ENCODE measurements at places on chromosomes 16 and 17. TPM values are rescaled to one million over a fixed set of nuclear protein-coding genes. Genes with fewer than 3 reads are reported as not detected.

DNA sequence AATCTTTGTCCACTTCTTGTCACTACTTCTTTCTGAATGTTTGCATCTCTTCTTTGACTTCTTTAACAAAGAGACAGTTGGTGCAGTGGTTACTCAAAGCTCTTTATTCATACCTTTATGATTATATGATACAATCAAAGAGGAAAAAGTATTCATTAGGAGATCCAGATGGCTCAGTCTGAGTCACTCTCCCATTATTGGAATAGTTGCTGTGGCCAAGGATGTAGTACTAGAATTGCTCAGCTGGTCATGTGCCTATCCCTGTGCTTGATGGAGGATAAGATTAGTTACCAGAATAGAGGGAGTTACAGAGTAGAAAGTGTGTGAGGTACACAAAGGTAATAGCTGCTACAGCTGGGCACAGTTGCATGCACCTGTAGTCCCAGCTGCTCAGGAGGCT lies 18.3 kb downstream of the BCAS3 start:
- H3K4me1 ChIP-seq: no peaks in the 10 kb centered on the region
- DNase-seq: no peak
- H3K4me3 ChIP-seq: no peak overlapping the region
- H3K27me3 ChIP-seq: no peaks in the 10 kb centered on the region

DNA sequence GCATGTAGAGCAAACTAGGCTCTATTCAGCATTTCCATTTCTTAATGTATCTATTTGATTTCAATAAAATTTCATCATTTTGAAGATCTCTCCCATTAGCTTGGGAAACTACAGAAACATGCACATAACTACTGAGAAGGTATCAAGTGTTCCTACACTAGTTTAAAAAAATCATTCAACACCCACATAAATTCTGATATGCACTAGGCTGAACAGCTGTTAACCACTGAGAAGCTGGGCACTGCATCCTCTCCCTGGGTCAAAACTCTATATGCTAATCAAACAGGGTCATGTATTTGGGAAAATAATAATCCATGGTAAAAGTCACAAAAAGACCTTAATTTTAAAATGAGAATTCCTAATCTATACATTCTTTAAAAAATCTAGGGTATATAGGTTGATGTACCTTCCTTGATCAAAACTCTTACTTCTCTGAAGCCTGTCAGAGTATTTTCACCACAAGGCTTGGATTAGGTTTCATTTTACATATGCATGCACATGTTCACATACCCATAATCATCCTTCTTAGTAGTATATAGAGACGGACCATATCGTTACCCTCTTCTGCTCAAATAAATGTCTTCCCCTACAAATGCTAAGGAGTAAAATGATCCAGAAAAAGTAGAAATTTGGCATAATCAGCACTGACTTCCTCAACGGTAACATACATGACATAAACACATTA lies 57.2 kb downstream of the KANSL1 start:
- DNase-seq: no peak
- H3K36me3 ChIP-seq: peaks cover 12% of the 10 kb centered on the region
- no peaks in the 10 kb centered on the region for H3K27me3 ChIP-seq

DNA sequence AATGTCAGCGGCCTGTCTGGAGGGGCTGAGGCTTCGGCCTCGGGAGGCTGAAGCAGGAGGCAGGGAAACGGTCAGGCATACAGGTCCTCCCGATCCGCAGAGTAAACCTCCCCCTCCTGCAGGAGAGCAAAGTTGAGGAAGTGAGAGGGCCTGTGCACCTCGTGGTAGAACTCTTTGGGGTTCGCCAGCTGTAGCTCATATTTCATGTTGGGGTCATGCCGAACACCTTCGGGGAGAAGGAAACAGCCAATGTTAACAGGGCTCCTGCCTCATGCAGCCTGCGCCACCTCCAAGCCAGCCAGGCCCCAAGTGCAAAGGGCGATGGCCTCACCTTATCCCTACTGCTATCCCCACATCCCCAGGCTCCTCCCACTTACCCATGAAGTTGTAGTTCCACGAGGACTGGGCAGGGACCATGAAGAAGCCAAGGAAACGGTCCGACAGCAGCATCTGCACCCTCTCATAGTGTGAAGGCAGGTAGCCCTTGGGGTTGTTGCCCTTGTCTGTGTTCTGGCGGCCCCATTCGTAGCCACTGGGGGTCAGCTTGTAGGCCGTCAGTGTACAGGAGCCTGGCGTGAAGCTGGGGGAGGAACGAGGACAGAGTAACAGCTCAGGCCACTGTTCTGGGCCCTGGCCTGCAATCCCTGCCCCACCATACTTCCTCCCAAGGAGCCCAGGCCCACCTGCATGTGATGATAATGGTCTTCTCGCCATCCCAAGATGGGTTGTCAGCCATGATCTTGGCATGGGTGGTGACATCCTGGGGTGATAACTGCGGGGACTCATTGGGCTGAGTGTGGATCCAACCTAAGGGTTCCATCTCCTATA lies 1.3 kb upstream of the RILP start:
- no peak for DNase-seq
- peaks cover 56% of the 10 kb centered on the region for H3K36me3 ChIP-seq
- no peak overlapping the region for H3K4me3 ChIP-seq

DNA sequence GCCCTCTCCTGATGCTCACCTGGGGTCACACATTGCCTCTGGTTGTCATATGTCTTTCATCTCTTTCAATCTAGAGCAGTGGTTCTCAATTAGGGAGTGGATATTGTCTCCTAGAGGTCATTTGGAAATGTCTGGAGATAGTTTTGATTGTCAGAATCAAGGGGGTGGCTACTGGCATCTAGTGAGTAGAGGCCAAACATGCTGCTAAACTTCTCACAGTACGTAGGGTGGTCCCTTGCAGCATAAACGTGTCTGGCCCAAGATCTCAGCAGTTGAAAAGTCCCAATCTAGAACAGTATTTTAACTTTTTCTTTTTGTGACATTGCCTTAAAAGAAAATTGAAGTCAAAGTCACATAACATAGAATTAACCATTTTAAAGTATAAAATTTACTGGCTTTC lies 30.5 kb upstream of the SLC5A10 start:
- peaks cover 4% of the 10 kb centered on the region for H3K36me3 ChIP-seq
- peak; percentile 10 for DNase-seq
- peaks cover 40% of the 10 kb centered on the region for H3K4me1 ChIP-seq
- no peak overlapping the region for H3K4me3 ChIP-seq

DNA sequence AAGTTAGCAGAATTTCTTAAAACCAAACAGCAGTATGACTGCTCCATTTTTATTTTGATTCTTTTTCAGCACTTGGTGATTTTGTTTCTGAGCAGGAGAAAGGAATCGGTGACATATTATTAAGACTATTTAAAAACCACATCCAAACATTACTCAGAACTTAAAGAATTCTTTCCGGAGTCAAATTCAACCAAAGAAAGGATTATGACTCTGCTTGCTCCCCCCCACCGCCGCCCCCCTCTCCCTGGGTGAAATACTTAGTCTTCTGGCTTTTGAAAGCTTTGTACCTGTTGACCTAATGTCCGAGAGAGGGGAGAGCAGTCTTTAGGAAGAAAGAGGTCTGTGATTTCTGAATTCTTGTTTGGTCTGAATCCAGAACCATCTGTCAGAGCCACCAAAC lies 17.9 kb upstream of the COL1A1 start:
- H3K27ac ChIP-seq: no peak overlapping the region
- no peak overlapping the region for H3K4me3 ChIP-seq
- no peaks in the 10 kb centered on the region for H3K4me1 ChIP-seq

DNA sequence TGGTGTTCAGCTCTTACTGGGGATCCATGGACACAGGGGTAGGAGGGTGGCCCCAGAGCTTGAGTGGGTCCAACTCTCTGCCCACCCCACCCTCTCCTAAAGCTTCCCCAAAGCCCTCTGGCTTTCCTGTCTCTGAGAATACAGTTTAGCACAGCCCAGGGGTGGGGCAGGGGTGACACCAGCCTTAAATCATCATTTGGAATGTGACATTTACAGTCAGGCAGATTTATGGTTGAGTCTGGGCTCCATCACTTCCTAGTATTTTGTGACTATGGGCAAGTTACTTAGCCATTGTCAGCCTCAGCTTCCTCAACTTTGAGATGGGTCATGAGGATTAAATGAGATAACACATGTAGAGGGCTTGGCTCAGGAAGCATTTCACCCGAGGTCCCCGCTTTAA lies 193.1 kb upstream of the IRX6 start:
- H3K4me3 ChIP-seq: no peak overlapping the region
- H3K27ac ChIP-seq: no peak overlapping the region
- H3K36me3 ChIP-seq: no peaks in the 10 kb centered on the region

- no peaks in the 10 kb centered on the region for H3K27me3 ChIP-seq
- H3K27ac ChIP-seq: no peak overlapping the region
- no peaks in the 10 kb centered on the region for H3K36me3 ChIP-seq
Measured at GRCh38 chr16:31440516-31441184, 1.9 kb downstream of the ZNF843 start.

GRCh38 chr17:37191219-37191618 lies 184.6 kb upstream of the C17orf78 start:
- DNase-seq: no peak
- H3K4me1 ChIP-seq: no peaks in the 10 kb centered on the region
- H3K27ac ChIP-seq: no peak overlapping the region
- H3K4me3 ChIP-seq: no peak overlapping the region

GRCh38 chr17:17126131-17127110 lies 79.7 kb downstream of the PLD6 start:
- H3K4me3 ChIP-seq: no peak overlapping the region
- H3K4me1 ChIP-seq: peaks cover 38% of the 10 kb centered on the region
- no peak overlapping the region for H3K27ac ChIP-seq
- no peaks in the 10 kb centered on the region for H3K36me3 ChIP-seq
- no peaks in the 10 kb centered on the region for H3K27me3 ChIP-seq

DNA sequence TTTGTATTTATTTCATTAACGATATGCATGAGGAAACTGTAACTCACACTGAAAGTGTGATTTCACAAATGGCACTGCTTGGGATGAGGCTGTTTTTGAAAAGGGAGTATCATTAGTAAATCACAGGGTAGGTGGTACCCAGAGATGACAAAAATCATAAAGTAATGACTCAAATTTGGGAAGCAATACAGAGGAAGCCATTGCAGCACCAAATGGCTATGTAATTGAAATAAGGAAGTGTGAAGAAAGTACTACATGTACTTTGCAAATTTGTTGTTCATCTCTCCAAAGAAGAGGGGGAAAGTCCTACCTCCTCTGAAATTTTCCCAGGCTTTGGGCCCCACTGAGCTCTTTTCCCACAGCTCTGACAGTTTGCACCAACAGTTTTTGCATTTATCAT lies 12.3 kb upstream of the ABCC12 start:
- no peak overlapping the region for H3K4me3 ChIP-seq
- H3K27ac ChIP-seq: no peak overlapping the region
- no peaks in the 10 kb centered on the region for H3K27me3 ChIP-seq
- no peaks in the 10 kb centered on the region for H3K4me1 ChIP-seq
- no peak for DNase-seq
- H3K36me3 ChIP-seq: no peaks in the 10 kb centered on the region

- no peaks in the 10 kb centered on the region for H3K4me1 ChIP-seq
- no peak for DNase-seq
- H3K27ac ChIP-seq: no peak overlapping the region
- no peaks in the 10 kb centered on the region for H3K27me3 ChIP-seq
Measured at GRCh38 chr17:71417142-71417541, 703.7 kb upstream of the SOX9 start.

The ATP6V0C gene
- polyA plus RNA-seq: 395 TPM

The LRRC37A gene
- 2.7 TPM for polyA plus RNA-seq

The CDH11 gene
- polyA plus RNA-seq: not detected

The ZFHX3 gene
- 0.49 TPM for polyA plus RNA-seq

The FADS6 gene
- polyA plus RNA-seq: not detected

Measured in B cell (primary cell).